CD14-positive monocyte (primary cell): ENCODE measurements at places on chromosomes 5 and 9.

DNA sequence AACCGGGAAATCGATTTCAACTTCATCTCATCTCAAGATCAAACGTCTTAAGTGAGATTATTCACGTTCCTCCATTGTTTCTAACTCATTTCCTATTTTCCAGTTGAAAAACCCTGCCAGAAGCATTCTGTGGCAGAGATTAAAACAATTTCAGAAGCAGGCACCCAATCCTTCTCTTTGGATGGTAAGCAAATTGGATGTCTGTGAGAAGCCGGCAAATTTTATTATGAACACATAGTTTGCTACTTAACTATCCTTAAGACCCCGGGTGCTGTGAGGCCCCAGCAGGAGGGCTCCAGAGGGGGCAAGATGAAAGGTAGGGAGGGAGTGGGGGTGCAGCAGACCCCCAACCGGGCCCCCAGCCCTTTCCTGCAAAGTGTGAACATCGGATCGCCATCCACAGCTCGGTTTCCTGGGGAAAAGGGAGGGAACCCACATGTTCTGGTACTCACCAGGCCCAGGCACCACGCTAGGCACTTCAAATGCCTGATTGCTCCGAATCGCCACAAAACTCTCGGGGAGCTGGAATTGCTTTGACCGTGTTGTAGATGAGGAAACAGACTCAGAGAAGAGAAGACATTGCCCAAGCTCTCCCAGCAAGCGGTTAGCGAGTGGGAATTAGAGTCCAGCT, 167.1 kb upstream of the MVB12B start:
- DNase-seq, result no peak

GRCh38 chr5:5128766-5129165, 11.4 kb upstream of the ADAMTS16 start:
- DNase-seq, result no peak

GRCh38 chr9:106896695-106897094, 33.7 kb downstream of the ZNF462 start:
- DNase-seq, result no peak

DNA sequence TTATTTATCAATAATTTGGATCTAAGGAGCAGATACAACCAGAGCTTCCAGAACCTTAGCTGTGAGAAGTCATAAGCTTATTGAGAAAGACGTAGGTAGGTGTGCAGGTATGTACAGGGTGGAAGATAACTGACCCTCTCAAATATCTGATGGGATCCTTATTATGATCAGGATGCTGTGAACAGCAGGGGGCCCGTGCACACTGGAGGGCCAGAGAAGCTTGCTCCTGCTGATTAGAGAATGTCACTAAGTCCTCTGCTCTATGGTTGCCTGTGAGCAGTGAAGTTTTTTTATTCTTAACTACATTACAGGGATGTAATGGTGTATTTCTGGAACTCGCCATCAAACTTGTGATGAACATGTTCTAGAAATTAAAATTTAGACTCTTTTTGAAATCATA, 108.9 kb upstream of the POU5F2 start:
- DNase-seq, result no peak

DNA sequence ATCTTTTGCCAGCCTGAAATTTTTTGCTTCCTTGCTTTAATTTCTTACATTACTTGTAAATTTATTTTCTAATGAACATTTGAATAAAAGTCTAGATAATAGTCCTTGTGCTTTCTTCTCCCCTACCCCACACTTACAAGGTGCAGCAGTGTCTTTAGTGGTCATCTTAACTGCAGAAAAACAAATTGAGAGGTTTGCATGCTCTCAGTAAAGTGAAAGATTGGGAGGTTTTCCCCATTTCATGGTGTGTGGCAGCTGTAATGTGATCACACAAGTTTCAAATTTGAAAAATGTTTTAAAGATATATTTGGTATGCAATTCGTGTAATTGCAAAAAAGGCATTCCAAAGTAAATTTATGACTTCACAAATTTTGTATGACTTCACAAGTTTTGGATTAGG, 14.7 kb downstream of the APC start:
- DNase-seq, result no peak

- no peak for DNase-seq
Measured at GRCh38 chr9:123679330-123679987, 250.5 kb downstream of the DENND1A start.

DNA sequence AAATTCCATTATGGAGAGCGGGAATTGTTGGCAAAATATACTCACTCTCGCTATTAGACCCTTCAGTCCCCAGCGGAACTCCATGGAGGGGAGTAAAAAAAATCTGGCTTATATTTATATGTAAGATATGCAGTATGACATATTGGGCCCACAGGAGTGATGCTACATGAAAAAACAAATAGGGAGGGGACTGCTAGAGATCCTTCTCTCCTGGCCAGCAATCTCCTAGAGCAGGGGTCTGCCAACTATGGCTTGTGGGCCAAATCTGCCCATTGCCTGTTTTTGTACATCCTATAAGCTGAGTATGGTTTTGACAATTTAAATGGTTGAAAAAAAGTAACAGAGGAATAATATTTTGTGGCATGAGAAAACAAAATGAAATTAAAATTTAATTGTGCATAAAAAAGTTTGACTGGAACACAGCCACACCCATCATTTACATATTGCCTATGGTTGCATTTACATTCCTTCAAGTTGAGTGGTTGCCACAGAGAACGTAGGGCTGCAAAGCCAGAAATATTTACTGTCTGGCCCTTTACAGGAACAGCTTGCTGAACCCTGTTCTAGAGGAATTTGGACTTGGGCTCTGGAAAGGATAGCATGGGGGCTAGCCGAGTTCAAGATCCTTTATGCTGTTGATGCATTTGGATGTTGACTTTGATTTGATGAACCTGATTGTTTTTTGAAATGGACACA, 197.3 kb upstream of the CLINT1 start:
- no peak for DNase-seq

DNA sequence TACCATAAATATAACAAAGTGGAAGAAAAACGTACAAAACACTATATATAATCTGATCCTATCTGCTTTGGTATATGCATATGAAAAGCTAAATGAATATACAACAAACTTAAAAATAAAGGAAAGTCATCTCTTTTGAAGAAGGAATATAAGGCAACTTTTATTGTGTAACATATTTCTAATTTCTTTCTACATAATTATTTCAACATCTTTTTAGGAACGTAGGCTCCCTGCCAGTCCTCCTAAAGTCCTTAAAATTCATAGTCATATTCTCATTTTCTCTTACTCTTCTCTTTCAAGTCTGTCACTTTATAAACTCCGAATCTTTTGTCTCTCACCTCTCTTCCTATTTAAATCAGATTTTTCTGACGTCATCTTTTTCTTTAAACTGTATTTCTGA, 9.6 kb downstream of the DEPDC1B start:
- DNase-seq, result peak; percentile 26

DNA sequence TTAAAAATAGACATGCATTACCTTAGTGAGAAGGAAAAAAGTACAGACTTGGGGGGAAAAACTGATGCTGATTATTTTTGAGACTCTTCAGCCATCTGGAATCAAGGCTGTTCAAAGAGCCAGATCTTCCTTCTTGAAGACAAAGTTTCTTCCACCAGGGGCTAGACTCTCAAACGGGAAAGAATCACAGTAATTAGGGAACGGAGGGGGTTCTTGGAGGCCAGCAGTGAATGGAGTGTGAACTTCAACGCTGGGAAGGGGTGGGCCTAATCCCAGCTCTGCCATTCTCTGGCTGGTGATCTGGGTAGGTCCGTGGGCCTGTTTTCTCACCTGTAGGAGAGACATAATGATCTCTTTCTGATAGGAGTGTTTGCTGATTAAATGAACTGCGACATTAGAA, 21.1 kb upstream of the LHX2 start:
- no peak for DNase-seq

DNA sequence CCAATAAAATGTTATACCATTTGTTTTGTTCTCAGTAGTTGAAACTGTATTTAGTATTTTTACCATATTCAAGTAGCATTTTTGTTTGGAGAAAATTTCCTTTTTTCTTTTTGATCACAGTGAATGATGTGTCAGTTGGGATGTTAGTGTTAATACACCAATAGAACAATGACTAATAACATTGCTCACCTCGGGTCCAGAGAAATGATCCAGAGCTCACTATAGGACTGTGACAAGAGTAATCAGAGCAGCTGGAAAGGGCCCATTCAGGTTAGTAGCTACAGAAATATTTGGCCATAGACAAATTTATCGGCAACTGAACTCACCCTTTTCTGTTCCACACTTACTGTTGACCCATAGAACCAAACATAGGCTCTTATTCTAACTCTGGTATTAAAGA, 989.2 kb downstream of the TLE4 start:
- no peak for DNase-seq

DNA sequence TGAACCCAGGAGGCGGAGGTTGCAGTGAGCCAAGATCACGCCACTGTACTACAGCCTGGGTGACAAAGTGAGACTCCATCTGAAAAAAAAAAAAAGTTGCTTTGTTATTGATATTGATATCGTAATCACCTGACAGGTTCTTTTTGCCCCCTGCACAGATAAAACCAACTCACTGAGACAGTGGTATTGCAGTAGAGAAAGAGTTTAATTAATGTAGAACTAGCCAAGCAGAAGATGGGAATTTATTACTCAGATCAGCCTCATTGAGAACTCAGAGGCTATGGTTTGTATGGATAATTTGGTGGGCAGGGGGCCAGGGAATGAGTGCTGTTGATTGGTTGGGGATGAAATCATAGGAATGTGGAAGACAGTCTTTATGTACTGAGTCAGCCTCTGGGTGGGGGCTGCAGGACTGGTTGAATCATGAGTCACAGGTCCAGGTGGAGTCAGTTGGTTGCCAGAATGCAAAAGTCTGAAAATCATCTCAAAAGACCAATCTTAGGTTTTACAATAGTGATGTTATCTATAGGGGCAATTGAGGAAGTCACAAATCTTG, 35.8 kb upstream of the MEGF10 start:
- DNase-seq, result no peak

DNA sequence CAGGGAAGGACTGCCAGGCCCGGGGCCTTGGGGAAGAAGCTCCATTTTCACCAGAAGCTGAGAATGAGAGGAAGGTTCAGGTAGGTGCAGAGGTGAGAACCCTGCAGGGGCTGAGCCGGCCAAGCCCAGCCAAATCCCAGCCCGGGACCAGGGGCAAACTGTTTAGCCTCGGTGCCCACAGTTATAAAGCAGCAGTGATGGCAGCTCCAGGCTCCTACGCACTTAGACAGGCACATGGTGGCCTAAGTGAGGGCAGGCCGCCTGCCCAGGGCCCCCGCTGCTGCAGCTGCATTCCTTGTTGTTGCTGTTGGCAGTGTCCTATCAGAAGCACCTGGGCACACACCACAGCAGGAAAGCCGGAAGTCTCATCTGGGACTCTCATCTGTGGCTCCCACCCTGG, 159.9 kb upstream of the FOXD4L5 start:
- DNase-seq, result no peak

DNA sequence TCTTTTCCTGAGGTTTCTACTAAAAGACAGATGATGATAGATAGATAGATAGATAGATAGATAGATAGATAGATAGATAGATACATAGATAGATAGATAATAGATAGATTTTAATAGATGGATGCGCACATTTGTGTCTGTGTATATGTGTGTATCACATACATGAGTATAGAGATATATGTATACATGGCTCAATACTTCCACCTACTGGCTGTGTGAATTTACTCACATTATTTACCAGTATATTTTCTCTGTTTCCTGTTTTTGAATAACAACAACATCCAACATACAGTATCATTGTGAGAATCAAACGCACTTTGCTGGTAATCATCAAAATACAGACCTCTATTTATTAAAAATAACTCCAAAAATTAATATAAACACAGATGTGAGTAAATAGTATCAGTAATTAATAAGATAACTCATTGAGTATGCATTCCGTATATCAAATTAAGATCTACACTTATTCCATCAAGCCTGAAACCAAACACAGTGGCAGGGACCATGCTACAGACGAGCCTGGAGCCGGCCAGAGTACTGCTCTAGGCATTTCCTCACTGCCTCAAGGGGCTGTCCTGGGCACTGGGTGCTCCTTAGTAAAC, 338.0 kb downstream of the SEMA5A start:
- DNase-seq, result no peak

GRCh38 chr9:131774636-131775035, 34.8 kb upstream of the RAPGEF1 start:
- DNase-seq, result no peak

DNA sequence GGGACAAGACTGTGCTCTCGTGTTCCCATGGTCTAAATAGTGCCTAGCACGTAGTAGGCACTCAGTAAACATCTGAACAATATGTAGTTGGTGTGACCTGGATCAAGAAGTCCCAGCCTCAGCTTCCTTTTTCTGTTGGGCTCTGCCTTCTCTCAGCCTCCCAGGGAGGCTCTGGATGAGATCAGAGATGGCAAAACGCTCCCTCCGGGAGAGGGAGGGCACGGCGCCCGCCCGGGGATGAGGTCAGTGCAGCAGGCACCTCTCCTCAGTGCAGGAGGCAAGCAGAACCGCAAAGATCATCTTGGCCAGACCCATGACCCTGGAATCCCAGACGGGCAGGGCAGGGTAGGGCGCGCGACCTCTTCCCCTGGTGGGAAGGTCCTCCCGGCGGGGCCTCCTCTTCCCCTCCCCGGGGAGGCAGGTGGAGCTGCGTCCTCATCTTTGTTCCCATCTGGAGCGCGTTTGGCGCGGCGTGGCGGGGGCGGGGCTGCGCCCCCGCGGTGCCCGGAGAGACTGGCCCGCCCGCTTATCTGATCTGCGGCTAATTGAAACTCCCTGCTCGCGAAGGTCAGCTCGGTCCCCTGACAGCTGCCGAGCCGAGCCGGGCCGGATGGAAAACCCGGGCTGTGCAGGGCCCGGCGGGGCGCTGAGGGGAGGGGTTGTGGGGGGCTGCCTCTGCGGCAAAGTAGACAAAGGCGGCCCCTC, 60.9 kb downstream of the CXXC5 start:
- DNase-seq, result peak; percentile 43

DNA sequence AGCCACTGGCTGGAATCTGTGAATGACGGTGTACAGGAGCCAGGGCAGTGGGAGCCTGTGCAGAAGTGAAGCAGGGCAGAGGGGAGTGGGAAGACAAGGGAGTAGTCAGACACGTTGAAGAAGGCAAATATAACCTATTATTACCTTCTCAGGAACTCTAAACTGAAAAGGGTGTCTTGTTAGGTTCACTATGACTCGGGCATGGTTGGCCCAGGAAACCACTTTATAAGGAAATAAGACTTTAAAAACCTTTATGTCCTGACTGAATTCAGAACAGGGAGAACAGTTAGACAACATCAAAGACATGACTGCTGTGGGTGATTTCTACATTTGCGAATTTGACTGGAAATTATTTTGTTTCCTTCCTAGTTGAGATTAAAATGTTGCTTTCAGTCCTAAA, 107.5 kb downstream of the ACER2 start:
- no peak for DNase-seq

- no peak for DNase-seq
Measured at GRCh38 chr5:179130101-179130681, 70.0 kb downstream of the ZNF354C start.

- DNase-seq, result no peak
Measured at GRCh38 chr5:133781436-133782225, 169.3 kb upstream of the FSTL4 start.
